HFFc6 (cell line): ENCODE measurements at places on chromosomes 1 and 21.

DNA sequence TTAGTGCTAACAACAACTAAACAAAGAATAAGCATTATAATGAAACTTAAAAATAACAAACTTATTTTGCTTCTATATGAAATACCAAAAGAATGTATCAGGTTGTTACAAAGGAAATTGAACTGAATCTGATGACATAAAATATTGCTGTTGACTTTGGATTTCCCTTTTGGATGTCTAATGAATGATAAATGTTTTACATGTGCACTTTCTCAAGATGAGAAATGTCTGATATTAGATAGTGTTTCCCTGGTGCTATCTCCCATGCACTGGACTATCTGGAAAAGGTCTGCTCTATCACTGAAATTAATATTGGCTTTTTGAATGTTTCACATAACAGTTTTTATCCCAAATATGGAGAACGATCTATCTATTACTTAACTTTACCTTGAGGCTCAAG lies 179.9 kb downstream of the HMCN1 start:
- DNase-seq: no peak

DNA sequence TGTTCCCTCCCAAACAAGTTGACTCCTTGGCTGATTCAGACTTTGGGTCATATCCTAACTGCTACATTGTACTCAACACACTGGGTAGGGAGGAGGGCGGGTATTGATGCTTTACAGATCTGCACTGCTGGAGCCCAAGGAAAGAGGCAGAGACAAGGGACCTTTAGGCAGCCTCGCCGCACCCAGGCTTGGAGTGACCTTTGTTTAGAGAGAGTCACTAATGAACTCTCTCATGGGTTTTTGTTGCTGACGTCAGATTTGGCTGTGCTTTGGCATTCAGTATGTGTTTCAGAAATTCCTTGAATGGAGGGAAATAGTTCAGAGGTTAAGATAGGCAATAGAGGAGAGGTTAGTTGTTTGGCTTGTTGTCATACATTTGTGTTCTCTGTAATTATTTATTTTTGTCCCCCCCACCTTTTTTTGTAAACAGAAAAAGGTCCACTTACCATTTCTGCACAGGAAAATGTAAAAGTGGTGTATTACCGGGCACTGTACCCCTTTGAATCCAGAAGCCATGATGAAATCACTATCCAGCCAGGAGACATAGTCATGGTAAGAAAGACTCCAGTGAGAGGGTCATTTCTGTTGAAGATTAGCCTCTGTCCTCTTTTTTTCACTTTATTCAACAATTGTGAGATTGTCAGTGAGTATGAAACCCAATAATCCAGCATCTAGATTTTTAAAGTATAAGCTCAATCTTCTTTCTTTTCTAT lies 116.1 kb downstream of the ATP5PO start:
- no peak for DNase-seq

GRCh38 chr1:88455621-88456256 lies 228.3 kb upstream of the PKN2 start:
- DNase-seq: no peak

DNA sequence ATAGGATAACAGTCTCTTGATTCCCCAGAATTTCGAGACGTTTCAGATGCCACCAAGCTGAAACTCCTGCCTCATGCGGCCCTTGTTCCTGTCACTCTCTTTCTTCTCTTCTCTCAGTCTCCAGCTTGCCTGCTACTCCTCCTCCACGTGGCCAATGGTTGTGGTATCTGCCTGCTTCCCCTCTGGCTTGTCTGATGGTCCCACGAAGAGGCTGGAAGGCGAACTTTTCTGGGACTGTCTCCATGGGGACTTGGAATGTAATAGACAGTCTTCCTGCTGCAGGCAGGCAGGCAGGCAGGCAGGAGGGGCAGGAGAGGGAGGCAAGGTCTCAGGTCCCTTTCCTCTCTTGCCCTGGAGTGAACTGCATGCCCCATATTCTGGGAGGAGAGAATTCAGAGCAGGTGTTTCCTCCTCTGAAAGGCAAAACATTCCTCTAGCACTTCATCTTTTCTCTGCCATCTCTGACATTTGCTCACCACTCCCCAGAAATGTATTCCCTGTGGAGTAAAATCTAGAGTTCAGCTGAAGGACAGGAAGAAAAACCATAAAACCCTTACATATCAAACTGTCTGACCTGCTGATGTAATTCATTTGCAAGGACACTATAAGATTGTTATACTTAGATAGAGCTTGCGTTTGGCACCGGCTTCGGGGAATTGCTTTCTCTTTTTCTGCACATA lies 64.1 kb upstream of the GNG12 start:
- no peak for DNase-seq

DNA sequence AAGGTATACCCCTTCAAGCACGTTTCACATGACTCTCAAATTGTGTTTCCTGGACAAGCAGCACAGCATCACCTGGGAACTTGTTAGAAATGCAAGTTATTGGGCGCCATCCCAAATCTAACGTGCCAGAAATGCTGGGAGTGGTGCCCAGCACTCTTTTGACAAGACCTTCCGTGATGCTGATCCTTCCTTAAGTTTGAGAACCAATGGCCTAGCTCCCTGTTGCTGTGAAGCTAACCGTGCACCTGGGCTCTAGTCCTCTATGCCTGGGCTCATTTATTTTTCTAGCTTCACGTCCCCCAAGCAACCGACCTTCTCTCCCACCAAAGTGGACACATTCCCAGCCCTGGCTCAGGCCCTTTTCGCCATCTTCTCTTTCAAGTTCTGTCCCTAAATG lies 4.3 kb downstream of the BEST4 start:
- no peak for DNase-seq

GRCh38 chr1:226838456-226838855 lies 32.0 kb upstream of the PSEN2 start:
- no peak for DNase-seq

DNA sequence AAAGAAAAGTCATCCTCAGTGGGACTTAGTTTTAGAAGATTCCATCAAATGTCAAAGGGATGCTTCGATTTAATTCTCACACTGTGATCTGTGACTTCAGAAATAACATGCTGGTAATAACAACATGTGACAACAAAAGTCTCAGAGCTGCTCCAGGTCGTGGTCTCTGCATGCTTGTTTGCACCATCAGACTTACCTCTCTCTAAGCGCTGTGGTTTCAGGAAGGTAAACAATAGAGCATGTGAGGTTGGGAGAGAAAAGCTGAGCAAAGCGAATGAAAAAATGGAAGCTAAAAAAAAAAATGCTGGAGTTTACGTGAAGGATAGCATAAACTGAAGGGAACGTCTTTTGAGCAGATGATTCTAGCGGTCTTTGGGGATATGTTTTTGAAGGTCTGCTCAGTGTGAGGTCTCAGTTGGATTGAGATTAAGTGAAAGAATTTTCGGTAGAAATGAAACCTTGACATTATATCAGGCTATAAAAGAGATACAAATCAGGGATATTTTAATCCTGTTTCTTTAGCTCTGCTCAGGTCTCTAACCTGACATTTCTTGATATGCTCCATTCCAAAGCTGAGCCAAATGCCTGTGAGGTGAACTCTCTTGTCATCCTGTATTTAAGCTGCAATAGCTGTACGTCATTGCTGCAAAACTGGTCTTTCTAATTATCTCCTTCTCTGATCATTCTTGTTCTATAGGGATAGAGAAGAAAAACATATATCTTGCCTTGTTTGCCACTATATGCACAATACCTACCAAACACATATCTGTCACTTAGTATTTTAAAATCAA lies 86.5 kb downstream of the C1orf21 start:
- DNase-seq: no peak

GRCh38 chr1:36471830-36472641 lies 7.9 kb upstream of the MRPS15 start:
- no peak for DNase-seq

DNA sequence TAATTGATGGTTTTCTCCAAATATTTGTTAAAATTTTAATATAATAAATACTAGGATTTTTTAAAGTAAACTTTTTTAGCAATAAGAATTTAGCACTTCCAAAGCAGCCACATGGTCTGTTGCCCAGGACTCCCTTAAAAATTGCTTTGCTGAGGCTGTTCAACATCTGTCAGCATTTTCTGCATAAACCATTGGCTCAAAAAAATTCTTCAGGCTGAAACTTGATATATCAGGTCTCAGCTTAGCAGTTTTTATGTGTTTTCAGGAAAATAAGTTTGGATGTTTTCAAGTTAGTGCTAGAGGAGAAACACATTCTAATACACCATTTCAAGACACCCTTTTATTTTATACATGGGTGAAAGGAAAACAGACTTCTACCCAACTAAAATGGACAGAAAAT lies 69.1 kb upstream of the C1orf105 start:
- peak; percentile 3 for DNase-seq

GRCh38 chr1:47938520-47938919 lies 58.7 kb downstream of the TRABD2B start:
- no peak for DNase-seq

- no peak for DNase-seq
Measured at GRCh38 chr1:162353078-162353477, 23.6 kb downstream of the SPATA46 start.

- DNase-seq: no peak
Measured at GRCh38 chr1:192395895-192396294, 79.1 kb downstream of the RGS21 start.

DNA sequence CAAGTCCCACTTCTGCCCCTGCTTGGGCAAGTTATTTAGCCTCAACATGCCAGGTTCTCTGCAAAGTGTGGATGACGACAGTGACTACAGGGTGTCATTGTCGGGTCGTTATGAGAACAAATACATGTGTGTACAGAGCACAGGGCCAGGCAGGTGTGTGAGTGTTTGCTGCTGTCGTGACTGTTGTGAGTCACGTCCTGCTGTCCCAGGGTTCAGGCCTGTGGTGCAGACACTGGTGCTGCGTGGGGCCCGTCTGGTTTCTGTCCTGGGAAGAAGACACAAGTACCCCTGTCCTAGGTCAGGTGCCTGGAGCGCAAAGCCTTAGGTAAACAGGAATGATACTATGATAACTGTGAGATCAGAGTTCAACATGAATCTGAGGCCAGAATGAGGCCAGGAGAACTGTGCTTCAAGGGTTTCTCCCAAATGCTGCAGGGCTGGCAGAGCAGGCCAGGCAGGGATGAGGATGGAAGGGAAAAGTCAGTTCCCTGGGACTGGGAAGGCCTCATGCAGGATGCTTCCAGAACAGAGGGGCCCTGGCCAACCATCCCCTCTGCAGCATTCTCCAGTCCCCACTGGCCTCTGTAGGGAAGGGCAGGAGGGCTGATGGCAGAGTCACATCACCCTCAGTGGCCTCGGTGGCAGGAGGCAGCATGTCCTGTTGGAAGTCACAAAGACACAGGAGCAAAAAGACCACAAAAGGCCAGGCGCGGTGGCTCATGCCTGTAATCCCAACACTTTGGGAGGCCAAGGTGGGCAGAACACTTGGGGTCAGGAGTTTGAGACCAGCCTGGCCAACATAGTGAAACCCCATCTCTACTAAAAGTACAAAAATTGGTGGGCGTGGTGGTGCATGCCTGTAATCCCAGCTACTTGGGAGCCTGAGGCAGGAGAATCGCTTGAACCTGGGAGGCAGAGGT lies 15.7 kb downstream of the GPR157 start:
- DNase-seq: no peak

GRCh38 chr1:162548170-162548569 lies 13.4 kb upstream of the UAP1 start:
- DNase-seq: peak; percentile 41

DNA sequence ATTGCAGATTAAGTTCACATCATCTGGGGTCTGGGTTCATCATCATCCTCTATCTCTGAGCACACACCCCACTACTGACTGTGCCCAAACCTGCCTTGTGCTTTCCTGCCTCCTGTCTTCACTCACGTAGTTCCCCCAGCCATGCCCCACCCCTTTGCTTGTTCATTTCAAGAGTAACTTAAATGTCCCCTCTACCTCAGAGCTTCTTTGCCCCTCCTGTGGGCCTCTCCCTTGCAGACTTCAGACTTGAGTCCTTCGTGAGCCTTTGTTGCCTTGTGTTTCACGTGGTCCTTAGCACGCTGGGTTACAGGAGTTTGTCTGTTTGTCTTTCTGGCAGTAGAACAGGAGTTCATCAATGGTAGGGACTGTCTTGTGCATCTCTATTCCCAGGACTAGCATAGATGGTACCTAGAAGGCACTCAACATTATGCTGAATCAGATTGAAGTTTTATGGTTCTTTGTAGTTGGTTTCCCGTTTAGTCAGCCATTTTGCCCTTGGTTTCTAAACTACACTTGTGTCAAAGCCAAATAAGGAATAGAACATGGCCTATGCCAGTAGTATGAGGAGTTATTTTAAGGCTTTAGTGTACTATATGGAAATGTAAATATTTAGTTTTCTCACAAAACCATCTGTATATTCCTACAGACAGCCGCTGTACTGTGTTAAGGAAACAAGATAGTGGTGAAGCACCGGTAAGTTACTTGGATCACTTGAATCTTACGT lies 86.2 kb downstream of the TTC3 start:
- no peak for DNase-seq

DNA sequence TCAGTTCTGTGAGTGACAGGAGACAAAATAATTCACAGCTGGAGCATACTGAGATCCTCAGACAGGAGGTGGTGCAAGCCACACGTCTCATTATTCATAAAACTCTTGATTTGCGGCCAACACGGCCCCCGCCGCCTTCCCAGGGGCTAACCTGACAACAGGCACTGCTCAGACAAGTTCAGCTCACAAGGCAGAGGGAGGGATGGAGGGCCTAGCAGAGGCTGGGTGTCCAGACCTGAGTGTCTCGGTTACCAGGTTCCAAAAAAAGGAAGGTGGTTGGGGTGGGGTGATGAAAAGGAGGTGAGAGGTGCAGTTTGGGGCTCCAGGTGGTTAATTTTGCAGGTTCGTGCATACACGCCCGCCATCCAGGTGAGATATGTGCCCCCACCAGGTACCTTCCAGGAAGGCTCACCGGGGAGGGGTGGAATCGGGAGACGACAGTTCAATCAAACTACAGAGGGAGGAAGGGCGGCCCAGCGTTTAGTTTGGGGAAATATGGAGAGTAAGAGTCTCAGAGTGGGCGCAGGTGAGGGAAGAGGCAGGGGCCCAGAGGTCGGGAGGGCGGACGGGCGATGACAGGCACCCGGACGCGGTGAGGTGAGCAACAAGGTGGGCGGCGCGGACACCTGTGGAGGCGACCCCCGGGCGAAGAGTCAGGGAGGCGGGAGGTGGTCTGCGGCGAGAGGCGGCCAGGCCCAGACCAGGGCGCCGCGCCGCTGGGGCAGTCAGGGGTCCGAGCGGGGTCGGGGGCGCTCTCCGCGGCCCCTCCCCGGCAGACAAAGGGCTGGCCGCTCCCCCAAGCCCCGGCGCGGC lies 629 bp downstream of the CTNNBIP1 start:
- DNase-seq: no peak

DNA sequence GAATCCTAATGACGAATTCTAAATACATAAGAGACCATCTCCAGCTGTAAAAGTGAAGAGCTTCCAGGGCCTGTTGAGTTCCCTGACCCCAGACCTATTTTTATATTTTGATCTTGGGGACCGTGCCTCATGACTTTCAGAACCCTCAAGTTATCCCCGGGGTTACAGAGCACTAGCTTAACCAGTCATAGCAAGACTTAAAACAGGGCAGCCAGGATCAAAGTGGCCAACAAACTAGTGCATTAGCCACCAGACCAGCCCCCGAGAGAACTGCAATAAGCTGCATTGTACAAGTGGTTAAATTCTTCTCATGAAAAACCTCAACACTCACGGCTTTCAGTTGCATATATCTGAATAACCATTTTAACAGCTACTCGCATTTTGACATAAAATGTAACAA lies 183.0 kb downstream of the BARHL2 start:
- DNase-seq: no peak

- peak; percentile 6 for DNase-seq
Measured at GRCh38 chr1:237031480-237031879, 10.5 kb upstream of the RYR2 start.

- no peak for DNase-seq
Measured at GRCh38 chr1:1279028-1279427, 1.2 kb upstream of the SCNN1D start.

- no peak for DNase-seq
Measured at GRCh38 chr21:44888581-44889550, 15.4 kb upstream of the PTTG1IP start.

- peak; percentile 43 for DNase-seq
Measured at GRCh38 chr21:20997636-20998455, at the start of gene NCAM2. NCAM2 (plus strand) TSS chr21:20998409.
